Cardiac muscle cell (in vitro differentiated cells and primary cell): ENCODE measurements at places on chromosomes 1 and 21. TPM values are rescaled to one million over a fixed set of nuclear protein-coding genes. Genes with fewer than 3 reads are reported as not detected.

The MEF2D gene
- total RNA-seq, result 35.9 and 64.6 TPM in 2 replicates

The OR2T2 gene
- total RNA-seq, result not detected in 2 replicates

The LCE1F gene
- not detected in 2 replicates for total RNA-seq

The AVPR1B gene
- 0.07 and 2.3 TPM in 2 replicates for total RNA-seq

The CD34 gene
- total RNA-seq, result 0.04 and 0.27 TPM in 2 replicates

The SLC45A1 gene
- 0.28 and 0.42 TPM in 2 replicates for total RNA-seq

GRCh38 chr1:7491109-7491817 lies 279.8 kb upstream of the VAMP3 start:
- DNase-seq, result no peak

DNA sequence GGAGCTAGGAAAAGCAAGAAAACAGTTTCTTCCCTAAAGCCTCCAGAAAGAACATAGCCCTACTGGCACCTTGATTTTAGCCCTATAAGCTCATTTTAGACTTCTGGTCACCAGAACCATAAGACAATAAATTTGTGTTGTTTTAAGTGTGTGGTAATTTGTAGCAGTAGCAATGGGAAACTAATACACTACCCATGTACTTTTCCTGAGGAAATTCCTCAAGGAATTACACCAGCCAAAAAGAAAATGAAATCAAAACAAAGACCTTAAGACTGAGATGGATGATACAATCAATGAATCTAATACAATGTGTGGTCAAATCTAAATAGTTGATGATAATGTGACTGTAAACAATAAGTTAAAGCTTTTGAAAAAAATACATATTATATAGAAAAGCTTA lies 11.8 kb downstream of the VAMP4 start:
- DNase-seq, result no peak

The OR2L2 gene
- not detected in 2 replicates for total RNA-seq

The LORICRIN gene
- not detected in 2 replicates for total RNA-seq

DNA sequence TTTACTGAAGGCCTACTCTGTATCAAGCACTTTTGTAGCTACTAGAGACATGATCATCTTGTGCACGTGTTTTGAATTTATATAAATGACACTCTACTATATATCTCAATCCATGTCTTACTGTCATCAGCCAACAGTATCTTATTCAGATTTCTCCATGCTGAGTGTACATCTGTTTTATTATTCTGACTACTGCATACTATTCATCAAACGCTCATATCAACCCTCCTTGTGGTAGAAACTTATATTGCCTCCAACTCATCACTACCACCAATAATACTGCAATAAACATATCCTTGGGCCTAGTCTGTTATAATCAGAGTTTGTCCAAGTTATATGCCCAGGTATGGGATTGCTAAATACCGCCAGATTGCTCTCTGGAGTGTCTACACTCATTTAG lies 81.6 kb upstream of the IRF2BP2 start:
- DNase-seq, result no peak

DNA sequence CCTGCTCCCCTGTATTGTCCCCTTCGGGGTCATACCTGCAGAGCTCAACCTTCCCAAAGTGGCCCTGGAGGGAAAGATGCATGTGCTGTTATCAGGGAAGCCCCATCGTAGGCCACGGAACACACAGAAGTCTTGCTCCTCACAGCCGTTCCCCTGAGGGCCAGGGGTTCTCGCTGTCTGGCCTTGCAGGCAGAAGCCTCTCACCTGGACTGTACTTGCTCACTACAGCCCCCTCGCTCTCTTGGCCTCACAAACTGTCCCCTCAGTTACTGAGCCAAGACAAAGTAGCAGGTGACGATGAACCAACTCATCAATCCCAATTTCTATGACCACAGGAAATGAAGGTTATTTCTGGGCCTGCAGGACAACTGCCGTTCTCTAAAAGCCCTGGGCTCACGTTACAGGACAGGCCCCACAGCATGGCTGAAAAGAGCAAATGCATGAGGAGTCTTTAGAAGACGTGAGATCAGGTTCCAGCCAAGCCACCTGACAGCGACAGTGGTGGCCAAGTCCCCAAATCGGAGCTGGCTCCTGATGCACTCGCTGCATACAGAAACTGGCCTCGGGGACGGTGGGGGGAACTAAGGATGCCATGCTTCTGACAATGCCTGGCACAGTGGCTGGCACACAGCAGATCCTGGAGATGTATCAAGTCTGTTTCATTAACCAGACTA lies 95.0 kb downstream of the RAVER2 start:
- peak; percentile 11 for DNase-seq

DNA sequence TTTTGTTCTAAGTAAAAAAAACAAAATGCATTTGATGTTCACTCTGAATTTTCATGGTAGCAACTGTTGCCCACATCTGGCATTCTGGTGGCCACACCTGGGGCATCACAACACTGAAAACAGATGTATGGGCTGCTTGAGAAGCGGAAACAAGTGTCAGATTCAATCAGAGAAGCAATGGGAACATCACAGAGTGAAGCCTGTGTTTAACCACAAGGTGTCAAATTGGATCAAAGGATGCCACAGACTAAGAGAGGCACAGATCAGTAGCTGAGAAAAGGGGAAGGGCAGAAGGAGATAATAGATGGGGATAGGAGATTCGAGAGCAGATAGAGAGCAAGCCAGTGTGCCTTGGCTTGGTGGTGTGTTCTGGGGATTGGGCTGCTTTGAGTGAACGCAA lies 49.8 kb upstream of the MTF2 start:
- DNase-seq, result no peak

- DNase-seq, result peak; percentile 38
Measured at GRCh38 chr1:63454269-63454668, 68.8 kb downstream of the ITGB3BP start.

The FCRL6 gene
- total RNA-seq, result not detected in 2 replicates

The SLC22A15 gene
- total RNA-seq, result 2.3 and 2.7 TPM in 2 replicates

DNA sequence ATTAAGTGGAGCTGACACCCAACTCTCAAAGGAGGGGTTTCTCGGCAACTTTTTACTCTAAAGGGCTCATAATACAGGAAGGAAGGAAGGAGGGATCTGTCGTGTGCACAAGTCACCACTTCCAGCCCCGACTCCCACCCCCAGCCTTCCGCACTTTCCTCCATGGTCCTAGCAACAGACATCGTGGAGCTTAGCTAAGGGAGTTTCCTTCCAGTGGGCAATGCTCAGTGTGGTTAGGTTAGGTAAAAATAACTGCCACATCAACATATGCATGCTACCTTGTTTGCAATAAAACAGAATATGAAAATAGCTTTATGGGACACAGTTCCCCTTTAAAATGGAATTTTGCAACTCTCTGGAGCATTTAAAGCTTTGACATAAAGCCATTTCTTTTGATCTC lies 35.2 kb downstream of the KANK4 start:
- DNase-seq, result no peak

DNA sequence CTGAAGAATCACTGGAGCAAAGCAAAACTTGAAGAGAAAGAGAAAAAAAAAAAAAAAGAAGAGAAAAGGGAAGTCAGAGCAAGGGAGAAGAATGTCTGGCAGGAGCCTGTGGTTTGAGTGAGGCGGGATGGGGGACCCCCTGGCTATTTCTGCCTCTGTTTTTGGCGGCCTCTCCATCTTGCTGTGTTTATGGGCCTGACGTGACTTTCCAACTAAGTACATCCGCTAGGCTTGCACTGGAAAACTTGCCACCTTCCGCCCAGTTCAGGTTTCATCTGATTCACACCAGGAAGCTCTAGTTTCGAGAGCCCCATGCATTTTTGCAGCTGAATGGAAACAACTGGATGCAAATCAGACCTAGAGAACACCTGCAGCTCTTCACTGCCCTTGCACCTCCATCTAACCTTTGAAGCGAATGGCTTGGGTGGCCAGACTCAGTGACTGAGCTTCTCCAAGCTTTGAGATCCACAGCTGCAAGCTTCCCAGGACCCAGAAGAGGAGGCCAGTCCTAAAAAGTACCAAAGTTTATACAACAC lies 28.0 kb downstream of the TBX15 start:
- no peak for DNase-seq

DNA sequence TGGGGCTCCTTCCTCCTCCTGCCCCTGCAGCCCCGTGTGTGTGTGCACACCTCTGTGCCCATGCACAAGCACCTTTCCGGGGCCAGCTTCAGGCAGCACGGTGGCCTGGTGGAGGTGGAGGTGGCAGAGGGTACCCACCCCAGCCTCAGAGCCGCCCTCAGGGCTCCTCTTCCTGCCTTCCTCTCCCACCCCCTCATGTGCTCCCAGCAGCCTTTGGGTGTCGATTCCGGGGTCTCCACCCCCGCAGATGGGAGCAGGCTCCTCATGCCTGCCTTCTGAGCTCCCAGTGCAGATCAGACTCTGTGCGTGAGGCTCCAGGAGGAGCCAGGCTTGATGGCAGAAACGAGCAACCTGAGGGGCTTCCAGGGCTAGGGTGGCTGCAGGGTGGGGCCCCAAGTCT lies 29.2 kb upstream of the PLCH2 start:
- DNase-seq, result no peak

- DNase-seq, result peak; percentile 5
Measured at GRCh38 chr1:43402089-43402865, 12.6 kb downstream of the SZT2 start.

- no peak for DNase-seq
Measured at GRCh38 chr1:6002714-6003501, 10.7 kb upstream of the NPHP4 start.

The HNRNPCL4 gene
- not detected in 2 replicates for total RNA-seq

GRCh38 chr1:204385727-204386126 lies 25.9 kb downstream of the PPP1R15B start:
- no peak for DNase-seq

DNA sequence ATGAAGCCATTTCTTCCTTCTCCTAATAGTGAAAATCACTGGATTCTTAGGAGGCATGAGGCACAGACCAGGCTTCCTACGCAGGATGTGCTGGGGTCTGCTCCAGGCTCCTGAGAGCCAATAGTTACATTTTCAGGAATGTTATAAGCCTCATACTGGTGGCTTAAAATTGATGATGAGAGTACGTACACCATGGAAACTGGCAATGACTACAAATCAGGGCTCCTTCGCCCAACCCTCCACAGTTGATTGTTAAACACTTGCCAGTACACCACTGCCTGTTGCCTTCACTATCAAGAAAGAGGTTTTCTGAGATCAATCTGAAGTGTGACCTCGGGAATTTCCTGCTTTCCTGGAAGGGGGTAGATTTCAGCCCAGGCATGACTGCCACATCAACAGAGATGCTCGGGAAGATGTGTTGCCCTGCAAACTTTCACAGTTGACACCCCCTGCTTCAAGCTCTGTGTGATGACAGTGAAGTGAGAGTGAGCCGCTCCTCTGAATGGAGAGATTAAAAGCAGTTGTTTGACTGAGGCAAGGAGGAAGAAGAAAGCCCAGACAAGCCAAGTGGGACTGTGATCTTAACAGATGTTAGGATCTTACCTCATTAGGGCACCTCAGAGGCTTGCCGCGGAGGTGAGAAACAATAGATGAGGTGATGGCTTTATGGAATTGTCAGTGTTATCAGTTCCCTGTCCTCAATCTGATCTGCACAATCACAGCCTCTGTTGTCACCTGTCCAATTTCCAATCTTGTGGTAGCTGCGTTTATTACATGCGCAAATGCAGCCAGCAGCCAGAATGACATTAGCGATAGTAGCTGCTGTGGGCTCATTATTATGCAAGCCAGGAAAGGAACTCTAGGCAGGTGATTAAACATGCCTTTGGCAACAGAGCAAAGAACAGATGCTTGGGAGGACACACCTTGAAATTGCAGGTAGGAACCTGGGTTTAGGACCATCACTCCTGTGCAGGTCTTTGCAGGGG lies 277.3 kb downstream of the KAZN start:
- no peak for DNase-seq

- DNase-seq, result no peak
Measured at GRCh38 chr1:90779573-90779972, 62.5 kb upstream of the BARHL2 start.

- DNase-seq, result no peak
Measured at GRCh38 chr1:53893999-53894636, at the start of gene DIO1. TSS of gene DIO1 (plus strand) at chr1:53894187. CDS start at chr1:53894211, 24 bp downstream.

DNA sequence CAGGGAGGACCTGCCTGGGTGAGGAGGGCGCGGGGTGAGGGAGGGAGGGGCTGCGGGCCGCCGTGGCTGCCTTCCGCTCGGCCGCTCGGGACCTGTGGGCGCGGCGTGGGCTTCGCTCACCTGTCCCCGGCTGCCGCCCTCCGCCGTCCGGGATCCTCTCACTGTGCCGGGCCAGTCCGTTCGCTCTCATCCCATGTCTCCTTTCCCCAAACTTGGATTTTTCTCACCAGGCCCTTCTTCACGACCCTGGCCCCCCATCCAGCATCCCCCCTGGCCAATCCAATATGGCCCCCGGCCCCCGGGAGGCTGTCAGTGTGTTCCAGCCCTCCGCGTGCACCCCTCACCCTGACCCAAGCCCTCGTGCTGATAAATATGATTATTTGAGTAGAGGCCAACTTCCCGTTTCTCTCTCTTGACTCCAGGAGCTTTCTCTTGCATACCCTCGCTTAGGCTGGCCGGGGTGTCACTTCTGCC lies 362 bp downstream of the ZBTB48 start:
- DNase-seq, result no peak

- DNase-seq, result no peak
Measured at GRCh38 chr1:203968761-203969160, 104.2 kb upstream of the SOX13 start.

DNA sequence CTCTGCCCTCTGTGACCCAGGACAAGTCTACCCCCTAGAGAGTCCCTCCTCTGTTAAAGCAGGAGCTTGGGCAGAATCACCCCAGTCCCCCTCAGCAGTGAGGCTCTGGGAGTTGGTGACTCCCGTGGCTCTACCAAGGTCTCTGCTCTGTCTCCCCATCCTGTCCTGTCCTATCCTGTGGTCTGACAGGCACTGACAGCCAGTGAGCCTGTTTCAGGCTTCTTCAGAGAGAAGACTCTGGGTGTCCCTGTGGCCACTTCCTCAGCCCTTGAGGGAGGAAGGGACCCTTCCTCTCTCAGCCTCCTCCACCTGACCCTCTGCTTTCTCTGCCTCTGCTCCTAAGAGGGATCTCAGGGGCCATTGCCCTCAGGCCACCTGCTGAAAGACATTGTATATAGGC lies 148.7 kb downstream of the FCRL5 start:
- DNase-seq, result no peak

DNA sequence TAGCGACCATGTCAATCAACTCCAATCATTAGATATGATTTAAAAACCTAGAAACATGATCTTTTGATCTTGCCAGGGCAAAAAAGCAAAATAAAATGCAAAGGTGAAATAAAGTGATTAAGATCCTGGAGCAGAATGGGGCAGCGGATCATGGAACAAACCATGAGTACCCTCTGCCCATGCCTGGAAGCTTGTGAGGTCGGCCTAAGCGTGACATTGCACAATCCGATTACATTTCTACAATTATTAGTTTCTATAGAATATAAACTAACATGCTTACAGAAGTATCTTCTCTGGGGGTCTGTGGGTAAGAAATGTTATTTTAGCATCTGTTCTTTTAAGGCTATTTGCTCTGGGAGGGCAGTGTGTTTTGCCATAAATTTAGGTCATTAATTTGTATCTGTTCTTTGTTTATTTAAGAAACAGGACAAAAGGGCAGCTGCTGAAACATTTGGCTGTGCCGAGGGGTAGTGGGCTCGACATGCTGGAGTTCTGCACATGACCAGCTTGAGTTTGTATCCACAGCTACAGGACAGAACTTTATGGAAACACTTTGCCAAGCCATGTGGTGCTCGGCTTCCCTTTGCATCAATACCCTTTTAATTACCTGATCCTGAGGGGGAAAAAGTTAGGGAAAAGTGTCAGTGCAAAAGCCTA lies 55.9 kb downstream of the ZBTB18 start:
- DNase-seq, result no peak

GRCh38 chr1:36352910-36353878 lies 29.7 kb upstream of the EVA1B start:
- DNase-seq, result no peak

- DNase-seq, result no peak
Measured at GRCh38 chr1:82062206-82062605, 261.5 kb downstream of the ADGRL2 start.

GRCh38 chr1:229913489-229913888 lies 153.5 kb upstream of the GALNT2 start:
- DNase-seq, result peak; percentile 8
